ENCODE measurements at places on chromosomes 2 and 18. TPM values are rescaled to one million over a fixed set of nuclear protein-coding genes. Genes with fewer than 3 reads are reported as not detected.

RABL2A gene
- polyA plus RNA-seq = 10.9 TPM

GIGYF2 gene
- 19.3 TPM for polyA plus RNA-seq

DNA sequence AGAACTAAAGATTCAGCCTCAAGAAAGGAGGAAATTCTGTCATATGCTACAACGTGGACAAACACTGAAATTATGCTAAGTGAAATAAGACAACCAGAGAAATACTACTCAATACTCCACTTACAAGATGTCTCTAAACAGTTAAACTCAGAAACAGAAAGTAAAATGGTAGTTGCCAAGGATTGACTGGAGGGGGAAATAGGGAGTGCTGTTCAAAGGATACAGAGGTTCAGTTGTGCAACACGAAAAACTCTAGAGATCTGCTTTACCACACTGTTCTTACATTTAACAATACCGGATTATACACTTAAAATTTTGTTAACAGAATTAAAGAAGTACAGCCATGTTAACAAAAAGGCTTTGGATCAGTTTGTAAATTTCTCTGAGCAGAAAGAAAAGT lies 39.8 kb upstream of the C2orf15 start:
- H3K36me3 ChIP-seq = no peaks in the 10 kb centered on the region
- DNase-seq = no peak
- no peaks in the 10 kb centered on the region for H3K27me3 ChIP-seq
- no peak overlapping the region for H3K27ac ChIP-seq
- no peaks in the 10 kb centered on the region for H3K4me1 ChIP-seq

- no peaks in the 10 kb centered on the region for H3K27me3 ChIP-seq
- DNase-seq = peak; percentile 96
- no peak overlapping the region for H3K27ac ChIP-seq
- H3K36me3 ChIP-seq = no peaks in the 10 kb centered on the region
- H3K4me3 ChIP-seq = no peak overlapping the region
- no peaks in the 10 kb centered on the region for H3K4me1 ChIP-seq
Measured at GRCh38 chr2:112884869-112885505, 26.0 kb upstream of the IL37 start.

HAAO gene
- polyA plus RNA-seq = 7.0 TPM

Measured in H1 (cell line).